ENCODE measurements at places on chromosomes 2 and 18.
A peak's percentile ranks its signal among the peaks of the same experiment; 100 is the strongest.

DNA sequence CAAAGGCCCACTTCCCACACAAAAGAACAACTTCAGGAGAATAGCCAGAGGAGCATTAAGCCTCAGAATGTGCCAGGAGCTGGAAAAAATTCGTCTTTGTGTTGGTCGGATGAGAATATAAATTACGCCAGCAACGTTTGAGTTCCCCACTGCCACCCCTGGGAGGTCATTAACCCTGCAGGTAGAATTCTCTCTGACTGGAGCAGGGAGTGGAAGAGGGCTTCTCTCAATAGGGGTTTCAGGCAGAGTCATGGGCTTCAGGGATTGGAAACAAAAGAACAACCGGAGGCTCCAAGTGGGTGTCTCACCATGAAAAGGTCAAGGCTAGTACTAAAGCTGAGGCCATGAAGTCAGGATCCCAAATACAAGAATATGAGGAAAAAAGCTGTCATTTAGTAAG lies 69.0 kb upstream of the DDX18 start:
- DNase-seq = no peak

- DNase-seq = no peak
Measured at GRCh38 chr2:105379741-105380186, 19.1 kb downstream of the FHL2 start.

- peak; percentile 64 for DNase-seq
Measured at GRCh38 chr2:174699993-174700766, 64.1 kb downstream of the CHRNA1 start.

- DNase-seq = no peak
Measured at GRCh38 chr2:78644854-78645253, 380.6 kb upstream of the REG3G start.

- peak; percentile 86 for DNase-seq
Measured at GRCh38 chr2:218292048-218293014, at the start of gene TMBIM1. TMBIM1 (minus strand) TSS chr2:218292503; CDS start chr2:218282141, 10,362 bp downstream.

GRCh38 chr18:26493021-26493420 lies 55.3 kb downstream of the KCTD1 start:
- DNase-seq = no peak

DNA sequence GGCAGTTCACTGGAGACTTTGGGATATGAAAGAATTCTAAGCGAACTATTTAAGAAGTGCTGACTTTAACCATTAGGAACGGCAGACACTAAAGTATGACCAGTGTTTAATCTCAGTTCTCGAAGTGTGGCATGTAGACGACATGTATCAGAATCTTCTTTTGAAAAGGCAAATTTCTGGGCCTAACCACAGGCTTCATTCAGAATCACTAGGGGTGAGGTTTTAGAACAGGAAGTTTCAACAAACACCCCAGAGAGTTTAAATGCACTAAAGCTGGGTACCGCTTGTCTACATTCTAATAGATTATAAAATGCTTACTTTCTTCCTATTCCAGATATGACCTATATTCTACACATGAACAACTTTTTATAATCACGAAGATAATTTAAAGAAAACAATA lies 180.3 kb downstream of the ANKRD44 start:
- DNase-seq = peak; percentile 48

- DNase-seq = no peak
Measured at GRCh38 chr2:231394211-231395141, 1.0 kb upstream of the B3GNT7 start.

GRCh38 chr18:24019641-24020331 lies 5.2 kb downstream of the TTC39C start:
- DNase-seq = peak; percentile 79

- DNase-seq = no peak
Measured at GRCh38 chr2:48328942-48329723, 200.8 kb upstream of the STON1 start.

DNA sequence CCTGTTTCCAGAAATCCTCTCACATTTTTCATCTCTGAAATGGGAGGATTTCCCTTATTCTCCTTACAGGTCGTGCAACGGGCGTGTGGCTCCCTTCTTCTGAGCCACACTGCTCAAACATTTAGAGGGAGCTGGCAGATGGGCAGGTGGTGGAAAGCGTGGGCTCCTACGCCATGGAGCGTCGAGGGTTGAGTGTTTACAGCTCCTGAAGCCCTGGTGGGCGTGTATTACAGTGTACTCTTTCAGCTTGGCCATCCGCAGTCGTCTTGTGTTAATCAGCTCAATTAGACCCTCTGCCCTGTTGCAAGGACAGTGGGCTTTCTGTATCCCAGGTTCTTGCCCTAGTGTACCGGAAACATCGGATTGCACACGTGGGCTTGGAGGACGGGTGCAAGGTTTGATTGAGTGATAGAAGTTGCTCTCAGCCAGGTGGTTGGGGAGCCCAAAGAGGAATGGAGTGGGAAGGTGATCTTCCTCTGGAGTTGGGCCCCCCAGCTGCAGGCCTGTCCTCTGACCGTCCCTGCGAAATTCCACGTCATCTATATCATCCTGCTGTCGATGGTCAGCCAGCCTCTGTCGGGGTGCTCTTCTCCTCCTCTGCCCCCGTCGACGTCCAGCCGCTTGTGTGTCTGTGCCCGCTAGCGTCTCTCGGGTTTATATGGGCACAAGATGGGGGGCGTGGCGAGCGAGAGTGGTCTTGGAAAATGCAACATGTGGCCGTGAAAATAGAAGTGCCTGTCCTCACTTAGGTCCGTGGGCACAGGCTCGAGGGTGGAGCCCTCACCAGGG lies 120.3 kb upstream of the DSEL start:
- no peak for DNase-seq

- no peak for DNase-seq
Measured at GRCh38 chr2:59777120-59777519, 776.3 kb downstream of the BCL11A start.

GRCh38 chr2:3160751-3161330 lies 216.8 kb downstream of the EIPR1 start:
- DNase-seq = no peak

- DNase-seq = no peak
Measured at GRCh38 chr2:75894170-75894569, 183.5 kb upstream of the GCFC2 start.

GRCh38 chr18:30957066-30957465 lies 85.5 kb downstream of the DSC3 start:
- no peak for DNase-seq

Measured in CD4-positive, alpha-beta T cell treated with Interleukin-21 for 1 hour (primary cell).